ENCODE measurements at places on chromosomes 12 and 14.
A peak's percentile ranks its signal among the peaks of the same experiment; 100 is the strongest.

- no peaks in the 10 kb centered on the region for H3K36me3 ChIP-seq
- no peak overlapping the region for H3K4me3 ChIP-seq
- no peaks in the 10 kb centered on the region for H3K27me3 ChIP-seq
- DNase-seq: no peak
- no peaks in the 10 kb centered on the region for H3K4me1 ChIP-seq
These were observed 467.6 kb downstream of the PRKD1 start for GRCh38 chr14:29459969-29460560.

DNA sequence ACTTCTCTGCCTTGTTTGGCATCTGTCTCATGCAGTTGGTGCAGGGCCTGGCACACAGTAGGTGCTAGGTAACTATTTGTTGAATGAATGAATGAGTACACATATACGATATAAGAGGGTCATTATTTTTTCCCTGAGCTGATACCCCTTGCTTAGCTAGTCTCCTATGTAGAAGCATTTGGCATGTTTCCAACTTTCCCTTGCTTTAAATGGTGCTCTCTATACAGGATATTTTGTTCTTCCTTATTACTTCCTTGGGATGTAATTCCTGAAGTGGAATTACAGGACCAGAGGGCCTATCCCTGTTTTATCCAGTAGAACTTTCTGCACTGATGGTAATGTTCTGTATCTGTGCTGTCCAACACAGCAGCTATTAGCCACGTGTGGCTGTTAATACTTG is 250.1 kb upstream of the PWP1 start:
- H3K4me1 ChIP-seq: no peaks in the 10 kb centered on the region
- no peaks in the 10 kb centered on the region for H3K27me3 ChIP-seq
- no peak overlapping the region for H3K4me3 ChIP-seq
- no peak for DNase-seq
- H3K36me3 ChIP-seq: no peaks in the 10 kb centered on the region
- no peak overlapping the region for H3K27ac ChIP-seq

DNA sequence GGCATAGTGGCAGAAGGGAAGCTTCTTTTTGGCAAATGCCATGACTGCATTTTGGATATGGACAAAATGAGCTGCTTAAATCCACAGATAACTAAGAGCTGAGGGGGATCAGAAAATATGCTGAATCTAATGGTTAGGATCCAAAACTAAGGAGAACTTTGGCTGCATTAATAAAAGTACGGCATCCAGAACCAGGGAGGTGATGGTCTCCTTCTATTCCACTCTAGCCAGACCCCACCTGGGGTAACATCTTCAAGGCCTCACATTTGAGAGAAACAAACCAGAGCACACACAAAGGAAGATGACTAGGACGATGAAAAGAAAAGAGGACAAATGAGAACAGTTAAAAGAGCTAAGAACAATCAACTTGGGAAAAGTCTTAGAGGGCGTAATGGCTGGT is 27.6 kb downstream of the NT5DC3 start:
- DNase-seq: no peak
- no peak overlapping the region for H3K27ac ChIP-seq
- no peaks in the 10 kb centered on the region for H3K36me3 ChIP-seq
- H3K27me3 ChIP-seq: no peaks in the 10 kb centered on the region
- H3K4me3 ChIP-seq: no peak overlapping the region

- no peak overlapping the region for H3K27ac ChIP-seq
- H3K36me3 ChIP-seq: no peaks in the 10 kb centered on the region
- H3K27me3 ChIP-seq: no peaks in the 10 kb centered on the region
- DNase-seq: peak; percentile 39
These were observed 78.1 kb downstream of the GALNT9 start for GRCh38 chr12:132251310-132251709.
